Spinal cord (tissue), 10 donors: ENCODE measurements at places on chromosomes 7 and 10. TPM values are rescaled to one million over a fixed set of nuclear protein-coding genes. Genes with fewer than 3 reads are reported as not detected.

Gene MYH16
- not detected for total RNA-seq

Gene ITGB8
- total RNA-seq, result 193 TPM

- DNase-seq, result no peak
These were observed 153.8 kb upstream of the TNS3 start for GRCh38 chr7:47735431-47736345.

DNA sequence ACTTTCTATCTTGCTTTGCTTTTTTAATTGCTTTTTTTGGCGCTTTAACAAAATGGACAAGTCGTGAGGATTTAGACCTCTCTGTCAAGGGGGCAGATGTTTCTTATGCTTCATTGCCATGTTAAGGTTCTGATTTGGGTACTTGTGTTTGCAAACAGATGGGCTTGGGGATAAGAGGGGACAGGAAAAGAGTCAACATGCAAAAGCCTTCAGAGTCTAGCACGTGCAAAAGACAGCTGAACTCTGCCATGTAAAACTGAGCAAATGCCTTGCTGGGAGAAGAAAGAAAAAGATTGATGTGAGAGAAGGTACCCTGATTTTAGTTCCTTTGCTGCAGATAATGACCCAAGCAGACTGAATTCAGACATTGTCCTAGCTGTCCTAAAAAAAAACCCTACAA, 173.1 kb downstream of the KIAA1217 start:
- DNase-seq, result no peak

Gene STOX1
- 11.7 TPM for total RNA-seq

Gene ST8SIA6
- 15.0 TPM for total RNA-seq

DNA sequence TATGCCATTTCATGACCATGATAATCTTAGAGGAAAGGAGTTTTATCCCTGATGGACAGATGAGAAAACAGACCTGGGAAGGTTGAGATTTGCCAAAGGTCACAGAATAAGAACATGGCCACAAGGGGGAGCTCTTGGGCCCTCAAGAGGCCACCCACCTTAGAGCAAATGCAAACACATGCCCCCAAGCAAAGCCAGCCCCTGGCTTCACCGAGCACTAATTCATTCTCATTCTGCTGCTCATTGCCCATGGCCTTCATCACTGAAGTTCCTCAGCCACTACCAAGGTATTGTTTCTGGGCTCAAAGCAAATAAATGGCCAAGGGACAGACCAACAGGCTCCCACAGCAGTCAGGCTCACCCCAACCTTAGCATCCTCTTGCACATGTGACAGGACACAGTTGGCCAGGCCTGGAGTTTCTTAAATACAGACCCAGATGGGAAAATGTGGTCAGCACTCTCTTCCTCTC, 44.2 kb downstream of the PDLIM1 start:
- DNase-seq, result no peak

DNA sequence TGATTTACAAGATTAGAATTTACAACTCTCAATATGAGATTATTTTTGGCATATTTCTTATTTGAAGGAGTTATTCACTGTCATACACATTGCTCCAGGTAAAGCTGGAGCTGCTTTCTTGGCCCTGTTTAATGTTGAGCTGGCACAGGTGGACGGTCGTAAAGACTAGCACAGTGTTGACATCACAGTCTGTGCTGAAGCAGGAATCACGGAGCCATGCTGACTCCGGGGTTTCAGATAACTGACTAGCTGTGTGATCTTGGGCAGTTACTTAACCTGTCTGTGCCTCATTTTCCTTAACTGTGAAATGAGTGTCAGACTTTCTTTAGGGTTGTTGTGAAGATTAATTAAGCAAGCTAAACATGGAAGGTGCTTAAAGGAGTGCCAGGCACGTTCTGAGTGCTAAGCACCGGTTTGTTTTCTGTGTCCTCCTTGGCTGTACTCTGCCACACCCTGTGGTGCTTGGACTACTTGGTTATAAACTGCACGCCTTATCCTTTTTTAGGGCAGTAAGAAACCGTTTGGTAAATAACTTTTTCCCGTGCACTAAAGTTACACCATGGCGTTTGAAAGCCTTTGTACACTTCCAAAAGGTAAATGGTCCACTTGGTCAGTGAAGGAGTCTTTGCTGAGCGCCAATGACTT, 47.7 kb downstream of the DYNC2I1 start:
- DNase-seq, result no peak

DNA sequence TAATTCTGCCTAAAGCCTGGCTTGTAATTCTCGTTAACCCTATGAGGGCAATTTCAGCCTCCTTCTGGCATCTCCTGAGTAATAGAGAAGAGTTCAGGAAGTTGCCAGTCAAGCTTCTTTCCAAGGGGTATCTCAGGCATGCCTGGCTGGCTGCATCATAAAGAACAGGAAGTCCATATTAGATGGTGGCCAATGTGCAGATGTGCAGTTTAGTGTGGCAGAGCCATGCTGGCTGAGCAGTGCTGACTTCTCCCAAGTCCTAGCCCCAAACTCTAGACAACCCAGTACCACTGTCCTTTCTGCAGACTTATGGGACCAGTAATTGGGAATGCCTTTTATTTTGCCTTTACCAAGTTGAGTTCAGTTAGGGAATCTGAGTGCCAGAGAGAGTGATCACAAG, 517.9 kb downstream of the GALNT17 start:
- no peak for DNase-seq

- DNase-seq, result no peak
These were observed 52.3 kb upstream of the CYP2C18 start for GRCh38 chr10:94631077-94631875.

GRCh38 chr7:37332243-37333016, 116.2 kb downstream of the ELMO1 start:
- DNase-seq, result no peak
